ENCODE measurements at places on chromosomes 4 and X.

DNA sequence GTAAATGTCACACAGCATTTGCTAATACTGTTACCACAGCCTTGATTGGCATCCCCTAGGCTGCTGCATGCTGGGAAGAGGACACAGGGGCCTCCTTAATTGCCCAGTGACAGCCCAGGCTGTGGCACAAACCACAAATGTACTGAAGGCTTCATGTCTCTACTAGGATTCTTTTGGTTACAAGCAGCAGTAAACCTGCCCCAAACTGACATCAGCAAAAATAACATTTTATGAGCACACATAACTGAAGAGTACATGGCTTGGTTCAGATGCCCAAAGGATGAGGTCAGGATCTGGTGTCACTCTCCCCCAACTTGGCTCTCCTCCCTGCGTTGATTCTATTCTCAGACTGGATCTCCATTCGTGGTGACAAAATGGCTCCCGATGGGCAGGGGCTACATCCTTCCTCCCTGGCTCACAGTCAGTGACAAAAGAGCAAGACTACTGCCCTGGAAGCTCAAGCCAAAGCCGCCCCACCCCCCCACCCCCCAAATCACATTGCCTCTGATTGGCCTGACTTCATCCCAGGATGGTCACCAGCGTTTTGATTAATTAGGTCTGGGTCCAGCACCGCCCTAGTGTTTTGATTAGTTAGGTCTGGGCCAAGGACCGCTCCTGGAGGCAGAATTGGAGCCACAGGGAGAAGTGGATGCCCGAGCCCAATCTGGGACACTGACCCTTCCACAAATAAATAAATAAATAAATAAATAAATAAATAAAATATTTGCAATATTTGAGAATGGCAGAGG, 180.5 kb upstream of the RBPJ start:
- DNase-seq = no peak

- DNase-seq = peak; percentile 73
Observed at GRCh38 chr4:89538886-89539285, 231.3 kb upstream of the GPRIN3 start.

GRCh38 chr4:114196606-114197005, 217.2 kb upstream of the ARSJ start:
- no peak for DNase-seq

GRCh38 chr4:113125418-113125817, 76.0 kb downstream of the ANK2 start:
- no peak for DNase-seq

- no peak for DNase-seq
Observed at GRCh38 chr4:4781936-4782707, 77.3 kb upstream of the MSX1 start.

DNA sequence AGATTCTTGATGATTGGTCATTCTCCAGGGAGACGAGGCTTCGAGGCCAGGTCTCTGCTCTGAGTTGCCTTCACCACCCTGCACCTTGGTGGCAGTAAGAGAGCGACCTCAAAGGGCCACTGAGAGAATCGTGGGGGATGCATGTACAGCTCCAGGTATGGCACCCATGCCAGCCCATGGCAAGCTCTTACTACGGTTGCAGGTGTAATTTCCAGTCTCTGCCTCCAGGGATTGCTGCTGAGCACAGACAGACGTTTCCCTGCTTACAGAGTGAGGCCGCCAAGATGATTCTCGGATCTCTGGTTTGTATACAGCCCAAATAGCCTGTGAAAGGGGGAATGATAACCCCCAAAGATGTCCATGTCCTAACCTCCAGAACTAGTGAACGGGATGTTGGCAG, 16.3 kb upstream of the DRD5 start:
- DNase-seq = peak; percentile 53

DNA sequence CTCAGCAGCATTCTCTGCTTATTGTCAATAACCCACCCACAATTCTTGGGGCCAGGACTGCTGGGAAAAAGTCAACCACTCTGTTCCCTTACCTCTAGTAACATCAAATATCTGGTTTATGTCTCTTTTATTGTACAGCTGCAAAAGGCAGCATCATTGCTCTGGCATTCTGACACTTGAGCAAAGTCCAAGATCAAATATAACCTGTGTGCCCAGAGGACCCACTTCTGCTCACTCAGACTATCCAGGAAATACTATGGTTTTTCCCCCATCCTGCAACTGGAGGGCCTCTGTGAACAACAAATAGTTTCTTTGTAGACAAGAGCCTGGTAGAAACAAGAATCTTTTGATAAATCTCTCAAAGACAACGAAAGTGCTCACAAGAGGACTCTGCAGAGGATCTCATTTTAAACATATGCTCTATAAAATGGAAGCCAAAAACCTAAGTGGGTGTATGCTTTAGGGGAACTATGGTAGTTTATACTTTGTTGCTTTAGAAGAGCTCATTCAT, 154.7 kb downstream of the RAB28 start:
- DNase-seq = no peak

DNA sequence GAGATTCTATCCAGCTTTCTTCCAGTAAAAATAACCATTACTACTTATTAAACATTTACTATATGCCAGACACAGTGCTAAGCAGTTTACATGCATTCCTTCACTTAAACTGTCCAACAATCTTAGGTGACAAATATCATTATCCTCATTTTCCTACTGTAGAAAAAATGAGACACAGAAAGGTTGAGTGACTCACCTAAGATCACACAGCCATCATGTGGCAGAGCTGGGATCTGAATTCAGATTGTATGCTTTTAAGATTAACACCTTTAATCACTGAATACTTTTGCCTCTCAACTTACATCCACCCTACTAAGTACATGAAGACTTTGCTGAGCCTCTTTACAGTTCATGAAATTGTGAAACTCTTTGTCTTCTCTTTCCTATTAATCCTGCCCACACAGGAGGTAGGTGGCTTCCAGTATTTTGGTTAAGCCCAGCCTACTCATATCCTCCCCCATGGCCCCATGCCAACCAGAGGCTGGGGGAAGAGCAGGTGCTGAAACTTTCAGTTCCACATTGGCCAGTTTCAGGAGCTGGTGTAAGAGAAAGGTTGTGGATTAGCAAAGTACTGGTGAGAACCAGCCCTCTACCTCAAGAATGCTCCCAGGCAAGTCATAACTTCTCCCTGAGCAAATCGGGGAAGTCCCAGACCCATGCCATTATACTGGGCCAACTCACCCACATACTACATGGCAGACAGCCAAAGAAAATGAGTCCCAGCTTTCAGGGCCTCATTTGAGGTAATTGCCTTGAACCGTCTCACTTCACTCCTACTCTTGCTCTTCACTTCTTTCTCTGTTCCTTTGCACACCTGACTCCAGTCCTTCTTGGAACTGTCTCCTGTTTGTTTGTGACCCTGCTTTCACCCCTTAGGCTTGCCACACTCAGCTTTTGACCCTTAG, 211.1 kb downstream of the GUCY2F start:
- DNase-seq = no peak

- DNase-seq = no peak
Observed at GRCh38 chrX:29890646-29891200, 324.6 kb upstream of the MAGEB2 start.

All from dermis blood vessel endothelial cell (primary cell).